ENCODE measurements at places on chromosomes 7 and 10.

GRCh38 chr10:48800007-48800675, 115.5 kb downstream of the WDFY4 start:
- DNase-seq, result no peak

DNA sequence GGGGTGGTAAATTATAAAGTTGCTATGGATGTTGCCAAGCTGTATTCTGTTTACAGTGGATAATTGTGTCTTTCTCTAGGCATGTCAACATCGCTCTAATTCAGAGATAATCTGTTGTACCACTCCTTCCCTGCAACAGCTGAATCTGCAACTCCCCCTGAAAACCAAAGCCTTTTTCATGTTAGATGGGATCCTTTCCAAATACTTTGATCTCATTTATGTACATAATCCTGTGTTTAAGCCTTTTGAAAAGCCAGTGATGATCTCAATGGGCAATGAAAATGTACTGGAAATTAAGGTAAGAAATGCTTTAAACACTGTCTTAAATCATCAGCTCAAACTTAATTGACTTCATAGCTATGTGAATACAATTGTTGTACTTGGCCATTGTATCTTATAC, 91.0 kb downstream of the MET start:
- no peak for DNase-seq

GRCh38 chr10:66834802-66835201, 91.0 kb upstream of the LRRTM3 start:
- DNase-seq, result no peak

- no peak for DNase-seq
Observed at GRCh38 chr10:23367896-23368595, 23.4 kb upstream of the C10orf67 start.

GRCh38 chr7:99272476-99273045, at the start of gene MYH16:
Gene MYH16 (plus strand): TSS chr7:99272839.
- no peak for DNase-seq

DNA sequence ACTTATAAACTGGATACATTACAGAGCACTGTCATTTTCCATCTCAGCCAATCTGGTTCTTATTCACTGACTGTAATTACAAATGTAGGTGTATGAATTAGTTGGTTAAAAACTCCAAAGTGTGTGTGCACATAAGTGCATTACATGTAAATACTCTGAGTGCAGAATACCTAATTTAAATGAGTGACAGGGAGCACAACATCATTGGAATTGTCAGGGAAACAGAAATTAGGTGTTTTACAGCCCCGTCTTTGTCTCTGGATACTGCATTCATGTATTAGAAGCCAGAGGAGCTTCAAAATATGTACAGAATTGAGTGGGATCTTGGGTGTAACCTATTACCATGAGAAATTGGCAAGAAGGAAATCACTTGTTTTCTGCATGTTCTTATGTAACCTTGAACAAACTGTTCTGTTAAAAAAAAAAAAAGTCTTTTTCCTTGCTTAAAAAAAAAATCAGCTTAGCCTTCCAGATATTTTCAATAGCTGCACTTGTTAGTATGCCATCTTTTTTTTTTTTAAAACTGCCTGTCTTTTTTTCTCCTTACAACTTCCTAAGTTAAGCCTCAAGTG, 31.1 kb downstream of the CELF2 start:
- no peak for DNase-seq

DNA sequence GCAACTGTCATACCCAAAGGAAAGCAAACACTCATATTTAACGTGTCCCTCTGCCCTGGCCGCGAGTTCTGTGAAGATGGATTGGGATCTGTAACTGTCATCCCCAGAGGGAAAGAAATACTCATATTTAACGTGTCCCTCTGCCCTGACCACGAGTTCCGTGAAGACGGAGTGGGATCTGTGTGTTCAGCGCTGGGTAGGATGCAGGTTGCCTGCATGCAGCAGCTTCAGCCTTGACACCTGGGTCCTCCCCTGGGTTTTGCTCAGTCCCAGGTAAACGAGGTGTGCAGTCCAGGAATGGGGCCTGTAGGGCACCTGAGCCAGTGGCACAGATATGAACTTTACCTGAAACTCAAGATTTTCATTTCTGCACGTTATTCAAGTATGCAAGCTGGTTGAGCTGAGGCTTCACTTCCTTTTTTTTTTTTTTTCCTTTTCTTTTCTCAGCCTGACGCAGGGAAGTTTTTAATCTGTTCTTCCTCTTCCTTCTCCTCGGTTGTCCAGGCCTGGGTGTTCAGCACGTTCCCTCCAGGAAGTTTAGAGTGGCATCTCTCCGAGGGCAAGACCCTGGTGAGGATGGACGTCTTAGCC, 159.0 kb upstream of the SHH start:
- DNase-seq, result no peak

- no peak for DNase-seq
Observed at GRCh38 chr7:47432671-47433563, 149.0 kb downstream of the TNS3 start.

GRCh38 chr10:72695496-72695895, 3.6 kb downstream of the MCU start:
- DNase-seq, result no peak

DNA sequence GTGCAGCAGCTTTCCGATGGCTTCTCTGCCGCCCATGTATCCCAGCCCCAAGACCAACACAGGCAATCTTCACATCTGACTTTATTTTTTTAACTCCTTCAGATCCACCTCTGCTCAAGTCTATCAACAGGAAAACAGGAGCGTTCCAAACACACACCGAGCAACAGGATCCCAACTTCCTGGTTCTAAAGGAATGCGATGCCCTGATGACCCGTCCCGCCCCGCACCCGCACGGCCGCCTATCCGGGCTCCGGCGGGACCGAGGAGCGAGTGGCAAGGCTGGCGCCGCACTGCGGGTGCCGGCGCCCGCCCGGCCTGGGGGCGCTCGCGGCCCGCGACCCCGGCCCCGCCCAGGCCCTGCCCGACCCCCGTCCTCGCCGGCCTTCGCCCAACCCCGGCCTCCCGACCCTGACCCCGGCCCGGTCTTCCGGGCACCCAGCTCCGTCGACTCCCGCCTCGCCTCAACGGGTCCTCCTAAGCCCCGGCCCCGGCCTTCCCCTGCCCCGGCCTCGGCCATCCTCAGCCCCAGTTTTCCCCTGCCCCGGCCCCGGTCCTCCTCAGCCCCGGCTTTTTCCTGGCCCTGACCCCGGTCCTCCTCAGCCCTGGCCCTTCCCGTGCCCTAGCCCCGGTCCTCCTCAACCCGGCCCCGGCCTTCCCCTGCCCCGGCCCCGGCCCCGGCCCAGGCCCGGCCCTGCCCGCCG, 730 bp downstream of the LARP4B start:
- DNase-seq, result no peak

- no peak for DNase-seq
Observed at GRCh38 chr7:36191292-36191920, 38.4 kb downstream of the EEPD1 start.

DNA sequence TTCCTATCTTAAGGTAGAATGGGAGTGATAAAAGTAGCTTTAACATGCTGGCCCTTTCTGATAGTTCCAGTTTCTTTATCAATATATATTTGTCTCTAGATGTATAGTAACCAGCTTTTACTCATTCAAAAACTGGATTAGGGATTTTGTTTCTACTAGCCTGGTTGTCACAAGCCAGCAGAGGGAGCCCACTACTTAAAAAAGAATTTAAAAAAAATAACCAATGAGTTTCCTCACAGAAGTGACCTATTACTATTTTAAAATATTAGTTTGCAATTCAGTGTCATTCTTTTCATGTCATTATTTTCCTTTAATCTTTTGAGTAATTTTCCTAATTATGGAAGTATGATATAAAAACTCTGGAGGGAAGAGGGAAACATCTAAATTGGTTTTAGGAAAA, 142.1 kb downstream of the PHTF2 start:
- no peak for DNase-seq
